RCC 7860 (cell line): ENCODE measurements at places on chromosomes 5 and 9.
A peak's percentile ranks its signal among the peaks of the same experiment; 100 is the strongest.

DNA sequence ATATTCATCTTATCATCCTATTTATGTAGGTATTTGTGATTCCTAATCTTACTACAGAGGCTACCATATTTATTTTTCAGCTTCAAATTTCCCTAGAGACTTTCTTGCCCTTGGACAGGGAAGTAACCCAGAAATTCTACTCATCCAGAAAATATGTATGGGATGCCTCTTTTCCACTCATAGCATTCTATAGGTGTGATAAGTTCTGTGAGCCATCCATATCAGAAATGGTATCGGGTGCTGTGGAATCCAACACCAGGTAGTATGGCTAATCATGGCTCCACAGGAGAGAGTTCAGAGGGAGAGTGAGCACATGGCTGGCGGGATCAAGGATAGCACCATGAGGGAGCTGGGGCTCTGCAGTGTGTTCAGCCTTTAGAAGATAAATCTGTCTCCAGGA is 349.3 kb upstream of the ACTBL2 start:
- DNase-seq: no peak

- DNase-seq: no peak
These were observed 95.7 kb downstream of the INSL6 start for GRCh38 chr9:5089737-5090136.

DNA sequence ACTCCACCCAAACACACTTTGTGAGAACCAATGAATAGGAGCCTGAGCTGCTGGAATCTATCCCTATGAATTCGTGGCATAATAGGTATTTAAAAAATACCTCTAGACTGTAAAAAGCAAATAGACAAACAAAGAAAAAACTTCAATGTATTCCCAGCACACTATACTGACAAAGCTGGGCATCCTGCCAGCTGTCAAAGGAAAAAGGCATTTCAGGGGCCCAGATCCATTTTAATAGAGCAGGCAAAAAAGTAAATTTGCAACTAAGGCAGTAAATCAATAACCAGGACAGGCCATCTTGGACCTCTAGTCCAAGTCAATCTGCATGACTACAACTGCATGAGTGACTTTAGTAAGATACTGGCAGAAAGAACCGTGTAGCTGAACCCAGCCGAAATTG is 25.6 kb upstream of the LARP1 start:
- no peak for DNase-seq

GRCh38 chr9:25396828-25397227 is 281.4 kb downstream of the TUSC1 start:
- DNase-seq: no peak

GRCh38 chr5:169251333-169252084 is 49.4 kb downstream of the SLIT3 start:
- no peak for DNase-seq

DNA sequence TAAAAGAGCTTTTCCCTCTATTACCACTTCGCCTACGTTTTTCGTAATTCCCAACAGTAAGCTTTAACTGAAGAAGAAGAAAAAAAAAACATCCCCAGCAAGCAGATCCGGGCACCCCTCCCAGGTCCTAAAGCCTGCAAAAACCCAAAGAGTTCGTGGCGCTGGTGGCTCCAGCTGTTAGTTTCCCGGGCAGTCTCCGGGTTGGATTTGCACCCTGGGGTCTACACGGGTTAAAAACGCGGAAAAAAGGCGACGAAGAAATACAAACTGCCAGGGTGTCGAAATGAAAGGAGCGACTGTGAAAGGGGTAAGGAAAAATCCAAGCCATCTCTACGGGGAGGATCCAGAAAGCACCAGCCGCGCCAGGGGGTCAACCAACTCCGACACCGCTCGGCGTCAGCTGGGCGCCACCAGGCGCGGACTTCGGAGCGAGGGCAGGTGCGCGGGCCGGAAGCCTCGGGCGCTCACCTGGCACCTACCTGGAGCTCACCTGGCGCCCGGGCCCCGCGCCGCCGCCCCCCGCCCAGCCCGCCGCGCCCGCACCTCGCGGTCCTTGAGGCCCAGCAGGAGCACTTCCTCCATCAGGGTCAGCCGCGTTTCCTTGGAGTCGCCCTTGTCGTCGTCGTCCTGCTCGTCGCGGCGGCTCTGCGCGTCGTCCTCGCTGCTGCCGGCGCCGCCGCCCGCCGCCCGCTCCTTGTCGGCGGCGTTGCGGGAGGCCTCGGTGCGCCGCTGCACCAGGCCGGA is 680 bp downstream of the GOLPH3 start:
- peak; percentile 43 for DNase-seq

DNA sequence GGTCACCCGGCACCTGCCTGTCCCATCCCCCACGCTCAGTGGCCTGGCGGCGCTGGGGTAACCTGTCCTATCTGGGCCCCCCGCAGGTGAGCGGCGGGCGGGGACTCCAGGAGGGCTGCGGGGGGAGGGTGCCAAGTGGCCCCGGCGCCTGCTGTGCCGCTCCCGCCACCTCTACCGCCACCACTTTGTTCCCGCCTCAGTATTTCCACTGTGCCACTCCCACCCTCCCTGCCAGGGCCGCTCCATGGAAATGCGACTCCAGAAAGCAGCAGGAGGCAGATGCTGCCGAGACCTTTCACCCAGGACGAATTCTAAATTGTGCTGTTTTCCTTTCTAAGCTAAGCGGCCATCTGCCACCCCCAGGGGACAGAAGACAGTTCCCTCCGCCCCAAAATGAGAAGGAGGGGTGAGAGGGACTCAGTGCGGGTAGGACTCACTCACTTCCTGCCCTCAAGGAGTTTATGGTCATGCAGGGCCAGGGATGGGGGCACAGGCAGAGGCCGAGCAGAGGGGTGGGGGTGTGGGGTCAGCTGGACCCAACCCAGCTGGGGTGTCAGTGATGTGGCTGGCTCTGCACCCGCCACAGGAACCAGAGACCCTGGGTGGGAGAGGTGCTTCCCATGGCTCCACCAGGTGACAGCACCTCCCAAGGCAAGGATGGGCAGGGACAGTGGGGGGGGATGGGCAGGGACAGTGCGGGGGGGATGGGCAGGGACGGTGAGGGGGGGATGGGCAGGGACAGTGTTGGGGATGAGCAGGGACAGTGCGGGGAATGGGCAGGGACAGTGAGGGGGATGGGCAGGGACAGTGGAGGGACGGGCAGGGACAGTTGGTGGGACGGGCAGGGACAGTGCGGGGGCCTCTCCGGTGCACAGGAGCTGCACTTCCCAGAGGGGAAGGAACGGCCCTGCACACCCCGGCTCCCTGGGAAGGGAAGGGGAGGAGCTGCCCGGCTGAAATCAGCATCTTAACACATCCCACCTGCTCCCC is 17.8 kb downstream of the NOTCH1 start:
- DNase-seq: no peak

GRCh38 chr5:38453506-38453905 is 102.9 kb downstream of the LIFR start:
- DNase-seq: no peak

DNA sequence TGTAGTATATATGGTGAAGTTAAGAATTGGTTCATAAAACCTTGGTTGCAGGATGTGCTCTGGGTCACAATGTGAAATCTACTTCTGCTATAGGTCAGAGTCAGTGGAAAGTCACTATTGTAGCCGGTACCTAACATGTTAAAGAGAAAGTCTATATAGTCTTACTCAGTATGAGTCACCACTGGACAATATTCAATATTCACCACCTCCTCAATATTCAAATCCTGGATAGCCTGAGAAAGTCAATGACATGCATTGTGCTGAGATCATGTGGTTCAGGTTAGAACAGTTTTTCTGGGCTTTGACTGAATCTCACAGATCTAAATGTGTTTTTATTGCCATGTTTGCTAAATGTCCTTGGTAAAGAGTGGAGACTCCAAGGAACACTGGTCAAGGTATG is 108.8 kb downstream of the HMHB1 start:
- DNase-seq: peak; percentile 28
